ENCODE measurements at places on chromosomes 3 and 15.

- DNase-seq: no peak
These were observed 44.5 kb downstream of the TMEM44 start for GRCh38 chr3:194588741-194589140.

- no peak for DNase-seq
These were observed 5.5 kb downstream of the CCR4 start for GRCh38 chr3:32956750-32957570.

DNA sequence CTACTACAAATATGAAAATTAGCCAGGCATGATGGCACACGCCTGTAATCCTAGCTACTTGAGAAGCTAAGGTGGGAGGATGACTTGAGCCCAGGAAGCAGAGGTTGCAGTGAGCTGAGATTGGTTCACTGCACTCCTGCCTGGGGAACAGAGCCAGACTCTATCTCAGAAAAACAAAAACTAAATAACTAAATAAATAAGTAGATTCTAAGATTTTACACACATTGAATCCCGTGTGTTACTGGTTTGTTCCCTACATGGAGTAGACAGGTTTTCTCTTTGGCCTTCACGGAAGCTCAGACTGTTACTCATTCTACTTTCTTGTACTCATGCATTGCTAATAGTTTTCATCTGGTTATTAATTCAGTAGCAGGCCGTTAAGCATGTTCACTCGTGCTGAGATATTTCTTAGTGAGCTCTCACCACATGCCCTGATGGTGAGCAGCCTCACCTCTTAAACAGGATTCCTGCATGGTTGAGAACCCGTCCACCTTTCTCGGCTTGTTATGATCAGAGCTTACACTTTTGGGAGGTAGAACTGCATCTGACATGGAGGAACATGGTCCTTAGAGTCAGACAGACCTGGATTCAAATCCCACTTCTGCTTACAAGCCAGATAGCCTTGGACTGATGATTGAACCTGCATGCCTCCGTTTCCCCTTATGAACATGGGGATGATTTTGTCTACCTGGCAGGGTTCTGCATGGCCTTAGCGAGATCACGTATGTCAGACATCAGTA lies 49.1 kb downstream of the CMTM7 start:
- no peak for DNase-seq

DNA sequence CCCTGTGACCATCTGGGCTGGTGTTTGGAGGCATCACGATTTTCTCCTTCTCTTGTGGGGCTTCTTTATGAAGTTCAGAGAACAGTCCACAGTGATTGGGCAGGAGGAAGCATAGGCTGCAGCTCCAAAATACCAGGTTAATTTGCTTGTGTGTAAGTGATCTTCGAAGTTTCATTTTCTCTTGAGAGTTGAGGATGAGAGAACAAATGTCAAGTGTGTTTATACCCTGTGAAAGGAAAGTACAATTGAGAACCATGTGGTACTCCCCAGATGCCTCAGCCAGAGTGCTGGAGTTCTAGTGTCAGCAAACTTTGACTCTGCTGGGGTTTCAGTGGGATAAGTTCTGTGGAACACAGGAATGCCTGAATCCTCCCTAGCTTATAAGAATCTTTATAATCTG lies 357.1 kb upstream of the CFAP20DC start:
- DNase-seq: no peak

DNA sequence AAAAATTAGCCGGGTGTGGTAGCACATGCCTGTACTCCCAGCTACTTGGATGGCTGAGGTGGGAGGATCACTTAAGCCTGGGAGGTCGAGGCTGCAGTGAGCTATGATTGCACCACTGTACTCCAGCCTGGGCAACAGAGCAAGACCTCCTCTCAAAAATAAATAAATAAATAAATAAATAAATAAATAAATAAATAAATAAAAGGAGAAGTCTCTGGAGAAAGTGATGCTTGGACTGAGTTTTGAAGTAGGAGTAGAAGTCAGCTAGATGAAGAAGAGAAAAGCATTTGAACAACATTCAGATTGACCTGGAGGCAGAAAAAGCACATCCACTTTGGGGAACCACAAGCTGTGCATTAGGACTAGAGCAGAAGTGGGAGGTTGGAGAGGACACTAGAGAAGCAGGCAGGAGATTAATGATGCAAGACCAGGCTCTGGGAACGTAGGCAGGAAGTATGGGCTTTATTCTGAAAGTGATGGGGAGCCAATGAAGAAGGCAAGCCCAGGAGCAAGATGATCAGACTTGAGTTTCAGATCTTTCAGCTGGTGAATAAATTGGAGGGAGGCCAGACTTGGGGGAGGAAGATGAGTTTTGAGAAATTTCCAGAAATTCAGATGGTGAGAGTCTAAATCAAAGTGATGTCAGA lies 48.7 kb downstream of the KLHL6 start:
- no peak for DNase-seq

DNA sequence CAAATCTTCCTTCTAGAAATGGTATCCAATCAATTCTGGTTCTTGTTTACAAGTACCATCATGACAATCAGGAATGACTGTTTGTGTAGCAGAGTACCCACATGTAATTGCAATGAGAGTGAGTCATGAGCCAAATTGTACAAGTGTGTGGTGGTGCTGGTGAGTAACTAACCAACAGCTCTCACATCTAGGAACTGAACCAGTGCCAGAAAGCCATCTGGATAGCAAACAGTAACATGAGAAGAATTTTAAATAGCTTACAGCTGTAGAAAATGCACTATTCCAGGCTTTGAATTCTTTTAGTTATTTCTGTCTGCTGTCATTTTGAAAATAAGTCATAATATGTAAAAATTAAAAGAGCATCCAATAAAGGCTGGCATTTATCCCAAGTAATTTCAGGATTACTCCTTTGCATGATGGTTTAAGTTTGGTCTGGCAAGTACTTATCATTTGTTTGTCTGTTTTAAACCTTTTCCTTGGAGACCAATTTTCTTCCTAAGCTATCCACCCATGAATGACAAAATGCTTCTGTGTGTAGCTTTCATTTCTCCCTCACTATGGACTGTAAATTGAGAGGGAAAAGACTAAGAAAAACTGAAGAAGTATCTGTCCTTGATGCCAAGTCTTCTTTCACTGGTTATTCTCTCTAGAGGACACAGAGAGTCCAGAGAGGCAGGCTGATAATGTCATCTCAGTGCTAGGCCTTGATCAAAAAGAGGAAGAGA lies 60.0 kb downstream of the PIK3CB start:
- DNase-seq: no peak

- DNase-seq: no peak
These were observed 602 bp upstream of the BAHD1 start for GRCh38 chr15:40439960-40440742.

DNA sequence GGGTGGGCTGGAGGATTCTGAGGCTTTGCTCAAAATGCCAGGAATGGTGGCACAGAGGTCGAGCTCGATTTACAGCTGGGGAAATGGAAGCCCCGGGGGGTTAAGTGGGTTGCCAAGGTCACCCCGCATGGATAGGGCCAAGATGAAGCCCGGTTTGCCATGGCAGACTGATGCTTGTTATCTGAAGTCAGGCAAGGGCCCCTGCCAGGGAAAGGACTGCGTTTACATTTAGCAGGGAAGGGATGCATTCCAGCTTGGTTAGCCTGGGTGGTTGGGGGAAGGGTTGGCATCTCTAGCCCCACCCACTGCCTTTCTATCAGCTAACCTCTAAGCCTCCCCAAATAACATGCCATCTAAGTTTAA lies 79.0 kb downstream of the RPLP1 start:
- no peak for DNase-seq

DNA sequence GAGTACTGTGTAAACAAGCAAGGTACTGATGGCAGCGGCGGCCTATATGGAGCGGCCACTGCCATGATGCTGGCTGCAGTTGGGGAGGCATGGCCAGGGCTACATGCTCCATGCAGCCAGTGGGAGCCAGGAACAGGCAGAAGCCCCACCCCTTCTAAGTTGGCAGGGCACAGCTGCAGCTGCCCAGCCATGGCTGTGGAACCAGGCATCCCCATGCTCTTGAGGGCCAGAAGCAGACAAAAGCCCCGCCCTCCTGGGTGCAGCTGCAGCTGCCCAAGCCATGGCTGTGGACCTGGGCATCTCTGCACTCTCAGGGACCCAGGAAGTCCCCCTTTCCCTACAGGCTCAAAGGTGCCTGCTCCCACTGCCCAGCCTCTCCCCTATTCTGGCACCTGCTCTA lies 150.9 kb downstream of the FMN1 start:
- DNase-seq: no peak

GRCh38 chr3:131762981-131763564 lies 260.3 kb upstream of the MRPL3 start:
- no peak for DNase-seq

DNA sequence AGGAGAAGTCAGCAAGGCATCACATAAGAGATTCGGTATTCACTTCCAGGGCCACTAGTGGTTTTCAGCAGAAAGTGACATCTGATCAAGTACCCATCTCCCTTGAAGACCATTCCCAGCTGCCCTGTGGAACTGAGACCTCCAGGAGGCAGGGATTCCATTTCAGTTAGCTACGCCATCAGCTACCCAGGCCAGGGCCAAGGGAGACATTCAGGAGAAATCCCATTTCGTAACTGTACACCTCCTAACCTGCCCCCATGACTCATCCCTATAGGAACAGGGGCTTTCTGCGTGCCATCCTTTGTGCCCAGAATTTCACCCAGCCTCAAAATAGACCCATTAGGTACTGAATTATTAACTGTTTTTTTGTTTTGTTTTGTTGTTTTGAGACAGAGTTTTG lies 24.7 kb downstream of the SPATA12 start:
- no peak for DNase-seq

DNA sequence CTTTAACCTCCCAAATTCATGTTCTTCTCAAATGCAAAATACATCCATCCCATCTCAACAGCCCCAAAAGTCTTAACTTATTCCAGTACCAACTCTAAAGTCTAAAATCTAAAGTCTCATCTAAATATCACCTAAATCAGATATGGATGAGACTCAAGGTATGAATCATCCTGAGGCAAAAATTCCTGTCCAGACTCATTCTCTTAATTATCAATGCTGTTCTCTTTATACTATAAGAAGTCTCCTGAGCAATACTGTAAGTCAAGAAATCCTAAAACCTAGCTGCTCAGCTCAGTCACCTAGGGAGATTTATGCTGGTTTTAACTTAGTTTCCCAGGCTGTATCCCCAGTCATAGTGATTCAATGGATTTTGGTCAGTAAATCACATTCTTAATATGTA lies 11.1 kb downstream of the RAD18 start:
- no peak for DNase-seq

GRCh38 chr15:22988811-22989210 lies 8.6 kb upstream of the CYFIP1 start:
- no peak for DNase-seq

DNA sequence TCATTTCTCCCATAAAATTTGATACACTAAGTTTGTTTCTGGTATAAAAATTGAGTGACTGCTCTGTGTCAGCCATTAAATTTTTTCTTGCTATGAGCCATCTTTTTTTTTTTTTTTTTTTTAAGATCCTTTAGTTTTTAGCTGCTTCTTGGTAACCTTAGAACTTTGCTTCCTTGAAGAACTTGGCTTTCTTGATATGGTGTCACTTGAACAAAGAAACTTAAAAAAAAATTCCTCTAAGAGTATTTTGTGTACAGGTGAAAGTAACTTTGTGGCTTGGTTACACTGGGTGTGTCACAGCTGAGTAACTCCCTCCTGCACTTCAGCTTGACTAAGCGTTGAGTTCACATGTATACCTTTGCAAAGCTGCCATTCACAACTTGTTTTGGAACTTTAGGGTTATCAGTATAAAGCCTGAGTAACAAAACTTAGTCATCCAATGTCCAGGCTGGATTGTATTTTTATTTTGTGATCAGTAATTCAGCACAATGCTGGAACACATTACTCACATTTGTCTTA lies 6.5 kb downstream of the CHD2 start:
- DNase-seq: no peak

DNA sequence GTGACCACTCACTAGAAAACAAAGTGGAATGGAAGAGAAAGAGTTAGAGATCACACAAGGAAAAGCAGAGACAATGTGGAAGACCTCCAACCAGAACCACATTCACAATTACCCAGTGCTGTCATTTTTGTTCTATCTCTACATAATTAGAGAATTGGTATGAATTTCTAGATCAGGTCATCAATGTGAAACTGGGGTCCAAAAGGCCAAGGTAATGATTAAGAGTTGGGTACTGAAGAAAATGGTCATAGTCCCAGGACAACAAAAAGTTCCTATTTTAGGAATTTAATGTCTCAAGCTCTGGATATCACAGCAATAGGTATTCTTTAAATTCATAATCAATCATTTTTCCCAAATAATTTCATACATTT lies 84.7 kb upstream of the PPIB start:
- DNase-seq: no peak

GRCh38 chr3:83218383-83219200 lies 1457.1 kb upstream of the GBE1 start:
- no peak for DNase-seq

DNA sequence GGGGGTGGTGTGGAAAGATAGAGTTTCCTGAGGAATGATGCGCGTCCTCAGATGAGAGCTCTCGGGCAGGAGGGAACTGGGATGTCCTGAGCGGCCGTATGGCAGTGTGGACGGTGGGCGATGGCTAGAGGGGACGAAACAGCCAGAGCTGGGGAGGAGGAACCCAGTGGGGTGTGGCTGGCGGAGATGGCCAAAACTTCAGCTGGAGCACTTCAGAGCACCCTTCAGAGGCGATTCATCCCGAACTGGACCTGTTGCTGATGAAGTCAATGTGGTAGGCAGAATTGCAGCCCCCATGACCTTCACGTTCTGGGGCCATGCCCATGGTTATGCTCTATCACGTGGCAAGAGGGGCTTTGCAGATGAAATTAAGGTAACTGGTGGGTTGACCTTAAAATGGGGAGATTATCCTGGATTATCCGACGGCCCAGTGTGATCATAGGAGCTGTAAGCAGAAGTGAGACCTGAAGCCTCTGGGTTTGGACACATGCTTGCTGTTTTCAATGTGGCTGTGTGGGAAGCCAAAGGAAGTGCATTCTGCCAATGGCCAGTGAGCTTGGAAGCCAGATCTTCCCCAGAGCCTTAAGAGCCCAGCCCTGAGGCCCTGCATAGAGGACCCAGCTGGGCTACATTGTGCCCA lies 52.3 kb downstream of the ATP1B3 start:
- DNase-seq: no peak

DNA sequence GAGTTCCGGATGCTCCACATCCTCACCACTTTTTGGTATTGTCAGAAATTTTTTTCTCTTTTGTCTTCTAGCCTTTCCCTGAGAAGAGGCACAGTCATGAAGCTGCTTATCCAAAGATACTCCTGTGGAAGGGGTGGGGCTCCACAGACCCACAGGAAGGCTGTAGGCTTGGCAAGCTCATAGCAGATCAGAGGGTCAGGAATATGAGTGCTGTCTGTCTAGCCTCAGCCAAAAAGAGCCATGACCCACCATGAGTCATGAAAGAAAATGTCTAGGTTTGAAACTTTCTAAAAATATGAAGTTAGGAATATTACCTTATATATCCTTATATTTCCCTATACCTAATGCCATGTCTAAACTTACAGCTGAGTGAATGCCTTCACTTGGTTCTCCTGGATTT lies 118.2 kb upstream of the THBS1 start:
- no peak for DNase-seq

DNA sequence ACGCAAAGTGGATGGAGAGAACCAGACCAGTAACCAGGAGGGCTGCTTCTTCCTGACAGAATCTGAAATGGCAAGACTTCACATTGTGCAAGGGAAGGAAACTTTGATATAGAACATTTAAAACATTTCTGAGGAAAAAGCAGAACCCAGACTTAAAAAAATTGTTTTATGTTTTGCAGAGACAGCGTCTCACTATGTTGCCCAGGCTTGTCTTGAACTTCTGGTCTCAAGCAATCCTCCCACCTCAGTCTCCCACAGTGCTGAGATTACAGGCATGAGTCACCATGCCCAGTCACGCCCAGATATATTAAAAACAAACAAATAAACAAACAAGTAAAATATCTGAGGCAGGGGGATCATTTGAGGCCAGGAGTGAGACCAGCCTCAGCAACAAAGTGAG lies 46.2 kb downstream of the CRTAP start:
- DNase-seq: no peak

GRCh38 chr15:95902606-95903005 lies 427.9 kb upstream of the NR2F2 start:
- DNase-seq: no peak

Measured in stimulated activated CD4-positive, alpha-beta T cell treated with anti-CD3 and anti-CD28 coated beads, Interleukin-4, amount 100 ng/mL, for 48 hours (primary cell).